ENCODE measurements at places on chromosomes 7 and 10. TPM values are rescaled to one million over a fixed set of nuclear protein-coding genes. Genes with fewer than 3 reads are reported as not detected.

The ASB10 gene
- polyA plus RNA-seq, result not detected

The BTBD16 gene
- polyA plus RNA-seq, result 0.74 TPM

The CFTR gene
- 4.4 TPM for polyA plus RNA-seq

DNA sequence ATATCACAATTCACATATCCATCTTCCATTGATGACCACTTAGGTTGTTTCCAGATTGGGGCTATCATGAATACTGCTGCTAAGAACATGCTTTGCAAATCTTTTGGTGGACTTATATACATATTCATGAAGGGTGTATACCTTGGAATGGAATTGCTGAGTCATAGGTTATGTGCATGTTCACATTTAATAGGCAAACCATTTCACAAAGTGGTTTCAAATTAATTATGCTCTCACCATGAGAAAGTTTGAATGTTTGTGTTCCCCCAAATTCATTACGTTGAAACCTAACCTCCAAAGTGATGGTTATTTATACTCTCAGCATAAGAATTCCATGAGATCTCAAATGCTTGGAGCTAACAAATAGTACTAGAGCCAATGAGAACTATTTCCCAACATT lies 86.4 kb downstream of the VPS41 start:
- DNase-seq, result no peak

DNA sequence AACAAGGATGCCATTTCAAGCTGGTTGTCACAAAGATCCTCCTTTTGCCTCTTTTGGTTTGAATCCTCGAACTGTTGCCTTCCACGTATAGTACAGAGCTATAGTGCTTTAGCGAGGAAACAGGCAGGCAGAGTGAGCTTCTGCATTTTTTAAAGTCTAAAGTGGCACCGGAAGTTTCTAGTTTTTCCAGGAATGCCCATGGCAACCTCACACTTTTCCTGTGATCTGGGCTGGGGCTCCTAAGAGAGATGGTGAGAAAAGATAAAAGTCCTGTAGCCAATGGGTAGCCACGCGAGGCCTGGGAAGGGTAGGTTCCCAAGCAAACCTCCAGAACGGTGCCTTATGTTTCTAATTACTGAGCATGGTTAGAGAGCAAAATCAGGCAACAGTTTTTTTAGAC lies 76.7 kb downstream of the CALD1 start:
- DNase-seq, result no peak

- no peak for DNase-seq
These were observed 2.6 kb downstream of the CAMK2B start for GRCh38 chr7:44322631-44323363.

The RSPH10B2 gene
- 0.10 TPM for polyA plus RNA-seq

DNA sequence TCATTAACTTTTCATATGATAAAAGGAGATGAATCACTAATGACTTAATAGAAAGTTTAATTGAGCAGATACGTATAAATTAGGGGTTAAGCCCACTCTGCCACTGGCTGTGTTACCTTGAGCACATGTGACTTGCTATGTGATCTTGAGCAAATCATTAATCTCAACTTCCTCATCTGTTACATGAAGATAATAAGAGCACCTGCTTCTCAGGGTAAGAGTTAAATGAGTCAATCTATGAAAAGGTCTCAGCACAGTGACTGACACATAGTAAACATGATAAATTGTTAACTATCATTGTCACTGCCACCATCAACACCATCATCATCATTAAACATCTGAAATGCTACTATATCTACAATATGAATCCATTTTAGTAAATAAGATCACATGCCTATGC lies 110.8 kb downstream of the TPK1 start:
- no peak for DNase-seq

DNA sequence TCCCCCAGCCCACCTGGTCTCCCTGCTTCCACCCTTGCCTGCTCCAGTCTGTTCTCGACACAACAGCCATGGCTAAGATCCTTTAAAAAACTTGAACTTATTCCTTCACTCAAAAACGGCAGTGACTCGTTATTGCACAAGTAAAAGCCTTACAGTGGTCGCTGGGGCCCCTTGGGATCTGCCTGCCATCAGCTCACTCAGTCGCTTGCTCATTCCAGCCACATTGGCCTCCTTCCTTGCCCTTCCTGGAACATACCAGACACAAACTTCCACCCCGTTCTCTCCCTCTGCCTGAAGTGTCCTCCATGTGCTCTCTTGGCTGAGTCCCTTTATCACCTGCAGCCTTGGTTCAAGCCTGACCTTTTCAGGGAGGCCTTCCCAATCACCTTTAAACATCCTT lies 4.7 kb downstream of the CCNY start:
- no peak for DNase-seq

The CALHM1 gene
- polyA plus RNA-seq, result 0.06 TPM

DNA sequence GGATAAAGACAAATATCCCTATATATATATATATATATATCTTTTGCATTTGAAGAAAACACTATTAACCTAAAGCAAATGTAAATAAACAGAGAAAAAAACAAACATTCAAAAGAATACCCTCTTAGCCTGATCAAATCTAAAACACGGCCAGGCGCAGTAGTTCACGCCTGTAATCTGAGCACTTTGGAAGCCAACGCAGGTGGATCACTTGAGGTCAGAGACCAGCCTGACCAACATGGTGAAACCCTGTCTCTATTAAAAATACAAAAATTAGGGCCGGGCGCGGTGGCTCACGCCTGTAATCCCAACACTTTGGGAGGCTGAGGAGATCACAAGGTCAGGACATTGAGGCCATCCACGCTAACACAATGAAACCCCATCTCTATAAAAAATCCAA lies 9.2 kb downstream of the ANXA7 start:
- DNase-seq, result no peak

DNA sequence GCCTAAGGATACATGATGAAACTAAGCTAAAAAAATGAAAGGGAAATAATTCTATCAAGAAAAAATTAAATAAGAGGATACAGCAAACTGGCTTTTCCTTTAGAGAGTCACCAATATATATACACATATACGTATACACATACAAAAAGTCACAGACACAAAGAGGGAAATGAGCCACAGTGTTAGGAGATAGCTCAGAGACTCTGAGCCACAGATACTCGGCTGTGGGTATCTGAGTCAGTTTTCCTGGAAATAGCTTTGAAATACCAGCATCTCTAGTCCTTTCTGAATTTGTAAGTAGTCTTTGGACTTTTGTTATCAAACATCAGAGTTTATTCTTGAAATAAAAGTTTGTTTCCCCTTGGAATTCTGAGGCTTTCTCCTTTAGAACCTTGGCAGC lies 111.8 kb downstream of the TBXAS1 start:
- DNase-seq, result no peak

DNA sequence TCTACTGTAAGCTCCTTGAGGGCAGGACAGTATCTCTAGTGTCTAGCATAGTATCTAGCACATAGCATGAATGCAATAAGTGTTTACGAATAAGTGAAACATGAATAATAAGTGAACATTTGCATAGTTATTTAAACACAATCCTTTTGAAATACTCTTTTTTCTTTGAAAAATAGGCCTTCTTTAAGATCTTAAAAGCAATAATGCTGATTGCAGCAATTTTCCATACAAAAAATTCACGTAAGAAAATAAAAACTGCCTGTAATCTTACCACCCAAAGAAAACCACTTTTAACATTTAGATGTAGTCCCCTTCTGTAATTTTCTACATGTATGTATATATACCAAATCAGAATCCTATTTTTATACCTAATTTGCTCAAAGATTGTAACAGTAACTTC lies 162.5 kb upstream of the HPS1 start:
- no peak for DNase-seq

DNA sequence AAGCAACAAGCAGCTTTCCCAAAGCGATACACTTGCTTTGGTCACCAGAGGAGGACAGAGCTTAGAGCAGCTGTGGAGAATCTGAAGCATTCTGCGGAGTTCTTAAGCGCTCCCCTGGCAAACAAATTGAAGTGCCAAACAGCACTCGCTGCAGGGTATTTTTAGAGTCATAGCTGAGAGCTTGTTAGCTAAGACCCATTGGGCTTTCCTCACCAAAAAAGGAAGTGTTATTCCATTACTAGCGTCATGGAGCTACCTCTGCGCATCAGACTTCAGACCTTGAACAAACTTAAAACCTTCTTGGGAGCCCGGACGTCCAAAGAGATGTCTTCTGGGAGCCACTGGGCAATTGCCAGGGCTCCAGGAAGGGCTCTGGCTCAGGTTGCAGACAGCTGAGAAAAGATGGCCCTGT lies 23.2 kb upstream of the BMPR1A start:
- no peak for DNase-seq

DNA sequence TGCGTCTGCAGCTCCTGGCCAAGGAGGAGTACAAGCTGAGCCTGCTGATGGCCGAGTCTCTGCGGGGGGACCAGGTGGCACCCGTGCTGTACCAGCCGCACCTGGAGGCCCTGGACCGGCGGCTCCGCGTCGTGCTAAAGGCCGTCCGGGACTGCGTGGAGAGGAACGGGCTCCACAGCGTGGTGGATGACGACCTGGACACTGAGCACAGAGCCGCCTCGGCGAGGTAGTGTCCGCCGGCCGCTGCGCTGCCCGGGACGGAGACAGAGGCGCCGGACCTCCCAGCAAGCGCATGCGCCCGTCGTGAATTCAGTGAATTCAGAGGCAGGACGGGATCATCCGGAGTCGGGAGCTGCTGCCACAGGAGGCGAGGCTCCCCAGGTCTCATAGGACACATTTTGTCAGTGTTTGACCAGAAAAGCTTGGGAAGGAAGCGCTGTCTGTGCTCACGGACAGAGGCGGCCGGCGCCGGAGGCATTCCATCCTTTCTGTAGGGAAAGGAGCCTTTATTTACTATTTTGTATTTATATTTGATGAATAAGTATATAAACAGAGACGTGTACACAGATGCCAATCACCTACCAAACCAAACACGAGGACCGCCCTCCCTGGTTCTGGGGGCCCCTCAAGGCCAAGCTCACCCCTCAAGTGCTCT lies 30.1 kb upstream of the FOXL3 start:
- DNase-seq, result no peak

- DNase-seq, result no peak
These were observed 33.3 kb upstream of the PPIF start for GRCh38 chr10:79313911-79314439.

The SLC16A9 gene
- 41.1 TPM for polyA plus RNA-seq
